CD4-positive, alpha-beta T cell treated with Interleukin-2 at 100 ng/mL for 4 hours (primary cell): ENCODE measurements at places on chromosomes 5 and 9.

GRCh38 chr9:77454663-77455062 lies 193.5 kb downstream of the GNA14 start:
- DNase-seq: no peak

DNA sequence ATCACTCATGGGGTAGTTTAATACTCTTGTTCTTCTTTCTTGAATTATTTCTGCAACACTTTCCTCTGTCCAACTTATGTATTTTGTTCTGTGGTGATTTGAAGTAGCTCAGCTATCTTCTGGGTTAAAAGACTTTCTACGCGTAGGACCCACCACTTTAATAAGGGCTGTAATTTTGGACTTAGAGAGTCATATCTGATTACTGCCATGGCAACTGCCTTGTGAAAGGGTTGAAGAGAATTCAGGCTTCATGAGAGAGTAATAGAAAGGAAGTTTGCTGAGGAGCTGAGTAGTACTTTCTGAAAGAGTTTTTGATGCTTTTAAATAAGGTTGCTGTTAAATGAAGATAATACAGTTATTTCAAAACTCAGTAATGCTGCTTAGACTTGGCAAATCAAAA lies 89.5 kb downstream of the TLE4 start:
- no peak for DNase-seq

- peak; percentile 19 for DNase-seq
These were observed 815 bp downstream of the ANXA6 start for GRCh38 chr5:151156507-151157420.

GRCh38 chr9:111872886-111873285 lies 23.7 kb upstream of the UGCG start:
- DNase-seq: no peak

- DNase-seq: no peak
These were observed 46.6 kb upstream of the IRX4 start for GRCh38 chr5:1929108-1929991.

DNA sequence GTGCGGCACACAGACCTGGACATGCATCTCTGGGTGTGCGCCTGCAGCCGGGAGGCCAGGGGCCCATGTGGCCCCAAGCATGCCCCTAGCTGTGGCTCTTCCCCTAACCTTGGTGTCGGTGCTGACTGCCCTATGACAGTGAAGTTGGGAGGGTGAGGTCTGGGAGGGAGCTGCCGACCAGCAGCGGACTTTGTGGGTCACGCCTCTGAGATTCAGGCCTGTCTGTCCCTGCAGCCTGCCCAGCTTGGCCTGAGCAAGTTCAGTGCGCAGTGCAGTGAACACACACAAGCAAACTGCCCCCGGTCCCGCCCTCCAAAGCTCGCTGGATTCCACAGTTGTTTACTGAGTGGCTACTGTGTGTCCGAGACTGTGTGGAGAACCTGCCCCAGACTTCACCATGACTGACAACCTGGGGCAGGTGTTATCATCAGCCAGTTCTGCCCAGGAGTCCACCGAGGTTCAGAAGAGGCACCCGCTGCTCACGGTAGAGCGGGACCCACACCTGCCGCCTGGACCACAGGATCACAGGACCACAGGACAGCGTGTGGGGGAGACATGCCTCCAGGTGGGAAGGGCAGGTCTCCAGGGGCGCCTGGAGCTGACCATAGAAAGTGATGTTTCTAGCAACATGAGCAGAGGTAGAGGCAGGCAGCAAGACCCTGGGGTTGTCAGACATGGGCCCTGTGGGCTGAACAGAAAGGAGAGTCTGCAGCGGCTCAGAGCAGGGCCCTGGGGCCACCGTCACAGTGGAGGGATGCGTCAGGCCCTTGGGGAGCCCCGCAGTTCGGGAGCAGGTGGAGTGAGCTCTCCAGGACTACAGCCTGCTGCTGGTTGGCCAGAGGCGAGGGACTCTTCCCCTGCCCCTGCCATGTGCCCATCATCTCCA lies 105.1 kb downstream of the PHF2 start:
- no peak for DNase-seq

- DNase-seq: no peak
These were observed 64.1 kb downstream of the BARX1 start for GRCh38 chr9:93891050-93891449.
